EL (cell line): ENCODE measurements at places on chromosomes 2 and 18.

GRCh38 chr2:67221266-67221665 lies 175.9 kb upstream of the ETAA1 start:
- no peak for DNase-seq

GRCh38 chr2:135182190-135182589 lies 130.1 kb downstream of the RAB3GAP1 start:
- no peak for DNase-seq

GRCh38 chr18:23910032-23910431 lies 104.5 kb upstream of the TTC39C start:
- DNase-seq = no peak

DNA sequence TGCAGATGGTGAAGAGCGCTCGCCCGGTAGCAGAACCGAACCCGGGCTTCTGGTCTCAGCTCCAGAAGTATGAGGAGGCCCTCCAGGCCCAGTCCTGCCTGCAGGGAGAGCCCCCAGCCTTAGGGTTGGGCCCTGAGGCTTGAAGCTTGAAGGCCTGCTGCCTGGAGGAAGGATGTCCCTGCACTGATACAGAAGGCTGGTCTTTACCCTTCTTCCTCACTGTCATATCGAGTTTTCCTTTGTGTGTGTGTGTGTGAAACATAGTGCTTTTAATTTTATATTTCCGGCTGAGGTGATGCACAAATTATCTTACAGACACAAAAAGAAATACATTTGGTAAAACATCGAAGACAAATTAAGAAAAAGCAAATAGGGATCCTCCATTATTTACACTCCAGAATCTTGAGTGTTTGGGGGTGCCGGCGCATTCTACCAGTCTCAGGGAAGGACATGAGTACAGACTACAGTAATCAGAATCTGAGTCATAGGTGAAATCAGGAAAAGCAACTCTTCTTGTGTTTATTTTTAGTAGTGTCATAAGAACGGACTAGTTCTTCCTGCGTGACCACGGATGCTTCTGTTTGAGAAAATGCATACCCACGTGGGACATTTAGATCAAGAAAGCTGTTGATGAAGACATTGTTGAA lies 1.3 kb downstream of the DUSP28 start:
- DNase-seq = peak; percentile 66

DNA sequence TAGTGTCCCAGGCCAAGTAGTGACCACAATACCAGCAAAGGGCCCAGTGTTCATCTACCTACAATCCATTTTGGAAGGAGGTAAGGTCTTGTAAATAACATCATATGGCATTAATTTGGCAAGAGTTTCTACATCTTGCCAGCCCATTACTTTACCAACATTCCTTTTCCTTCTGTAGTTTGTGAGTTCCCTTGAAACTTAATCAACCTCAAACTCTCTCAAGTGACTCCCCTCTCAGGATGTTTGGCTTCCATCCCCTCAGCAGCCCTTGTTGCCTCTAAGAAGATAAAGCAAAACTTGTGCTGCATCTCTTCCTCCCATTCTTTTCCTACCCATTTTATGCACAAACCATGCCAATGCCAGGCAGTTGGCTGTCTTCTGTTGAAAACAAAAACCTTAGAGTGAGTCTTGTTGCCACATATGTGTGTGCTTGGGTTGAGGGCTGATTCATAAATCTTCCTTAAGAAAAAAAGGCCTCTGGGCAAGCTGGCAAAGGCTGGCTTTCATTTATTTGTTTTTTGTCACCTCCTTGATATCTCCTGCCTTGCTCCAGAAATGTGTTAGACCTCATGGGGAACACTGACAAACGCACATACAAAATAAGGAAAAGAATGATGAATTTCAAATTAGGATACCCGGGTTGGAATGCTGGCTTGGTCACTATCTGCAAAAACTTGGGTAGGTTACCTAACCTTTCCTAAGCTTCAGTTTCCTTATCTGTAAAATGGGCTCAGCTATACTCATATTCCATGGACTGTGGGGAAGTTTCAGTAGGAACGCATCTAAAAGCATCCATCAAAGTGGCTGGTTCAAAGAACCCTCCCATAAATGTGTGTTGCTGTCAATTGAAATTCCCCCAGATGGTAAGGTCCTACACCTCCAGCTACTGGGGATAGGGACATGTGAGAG lies 29.4 kb upstream of the ST3GAL5 start:
- DNase-seq = no peak

DNA sequence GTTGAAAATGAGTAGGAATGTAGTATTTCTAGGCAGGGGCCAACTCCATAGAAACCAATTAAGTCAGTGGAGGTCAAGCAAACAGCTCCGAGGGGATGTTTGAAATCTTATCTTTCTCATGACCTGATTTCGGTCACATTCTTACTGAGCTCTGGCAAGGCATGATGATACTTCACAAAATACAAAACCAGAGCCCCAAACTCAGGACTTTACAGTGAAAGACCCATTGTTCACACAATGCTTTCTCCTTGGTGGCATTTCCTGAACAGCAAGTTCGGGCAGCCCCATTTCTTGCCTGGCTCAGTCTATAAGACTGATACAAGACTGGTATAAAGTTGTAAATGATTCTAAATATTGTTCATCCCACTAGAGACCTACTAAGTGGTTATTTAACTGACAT lies 53.3 kb downstream of the LAMA1 start:
- no peak for DNase-seq

- DNase-seq = no peak
Measured at GRCh38 chr18:37662099-37662498, 96.5 kb upstream of the CELF4 start.
